ENCODE measurements at places on chromosomes 1 and 21. TPM values are rescaled to one million over a fixed set of nuclear protein-coding genes. Genes with fewer than 3 reads are reported as not detected.

DNA sequence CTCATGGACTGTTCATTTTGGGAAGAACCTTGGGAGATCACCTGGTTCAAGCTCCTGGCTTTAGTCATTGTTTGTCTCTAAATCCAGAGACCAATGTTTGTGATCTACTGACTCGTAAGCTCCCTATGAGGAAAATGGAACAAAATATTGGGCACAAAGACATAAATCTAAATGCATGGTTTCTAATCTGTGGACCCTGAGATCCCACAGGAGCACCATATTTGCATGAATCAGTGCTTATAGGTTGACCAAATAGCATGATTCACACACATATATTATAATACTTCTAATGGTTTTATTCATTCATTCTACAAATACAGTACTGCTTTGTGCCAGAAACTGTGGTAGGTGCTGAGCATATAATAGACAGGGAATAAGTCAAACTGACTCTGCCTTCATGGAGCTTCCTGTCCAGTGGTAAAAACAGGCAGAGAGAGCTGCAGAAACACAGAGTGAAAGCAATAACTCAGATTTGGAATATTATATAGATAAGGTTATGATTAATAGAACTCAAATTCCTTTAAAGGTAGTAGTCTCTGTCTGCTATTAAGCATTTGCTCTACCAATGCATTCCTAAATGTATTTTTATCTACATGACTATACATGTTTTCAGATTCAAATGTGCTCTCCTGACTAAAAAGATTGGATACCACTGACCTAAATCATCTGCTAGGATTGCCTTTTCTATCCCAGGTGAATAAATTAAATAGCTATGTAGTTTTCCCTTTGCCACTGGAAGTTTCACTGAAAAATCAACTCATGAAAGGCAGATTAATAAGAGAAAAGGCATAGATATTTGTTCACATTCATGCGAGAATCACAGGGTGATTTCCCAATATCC lies 198.6 kb upstream of the CAMK1G start:
- no peak for DNase-seq

- no peak for DNase-seq
These were observed 259.3 kb upstream of the AJAP1 start for GRCh38 chr1:4395158-4395557.

GRCh38 chr1:211731456-211732292 lies 56.3 kb upstream of the NEK2 start:
- DNase-seq, result no peak

WDR64 gene
- polyA plus RNA-seq, result 0.20 TPM

USH2A gene
- 0.42 TPM for polyA plus RNA-seq

GRCh38 chr1:178127482-178128191 lies 33.7 kb downstream of the RASAL2 start:
- no peak for DNase-seq

DNA sequence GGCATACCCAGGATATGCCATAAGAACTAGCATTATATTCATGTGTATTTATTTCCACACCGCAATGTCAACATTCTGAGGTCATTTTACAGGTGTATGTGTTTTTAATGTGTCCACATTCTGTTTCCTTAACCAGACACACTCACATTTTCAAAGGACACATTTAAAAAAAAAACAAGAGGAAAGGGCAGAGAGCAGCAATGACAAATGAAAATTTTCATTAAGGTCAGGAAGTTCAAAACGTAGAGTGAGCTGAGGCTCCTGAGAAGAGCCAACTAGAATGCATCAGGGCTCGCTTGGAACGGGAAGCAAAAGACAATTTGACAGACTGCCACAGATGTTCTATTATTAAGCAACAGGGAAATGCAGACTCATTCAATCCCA lies 4.8 kb upstream of the GNPAT start:
- DNase-seq, result no peak

GRCh38 chr21:26154753-26155152 lies 15.8 kb downstream of the APP start:
- DNase-seq, result no peak

- DNase-seq, result no peak
These were observed 317.5 kb downstream of the ASTN1 start for GRCh38 chr1:176847052-176847451.

DNA sequence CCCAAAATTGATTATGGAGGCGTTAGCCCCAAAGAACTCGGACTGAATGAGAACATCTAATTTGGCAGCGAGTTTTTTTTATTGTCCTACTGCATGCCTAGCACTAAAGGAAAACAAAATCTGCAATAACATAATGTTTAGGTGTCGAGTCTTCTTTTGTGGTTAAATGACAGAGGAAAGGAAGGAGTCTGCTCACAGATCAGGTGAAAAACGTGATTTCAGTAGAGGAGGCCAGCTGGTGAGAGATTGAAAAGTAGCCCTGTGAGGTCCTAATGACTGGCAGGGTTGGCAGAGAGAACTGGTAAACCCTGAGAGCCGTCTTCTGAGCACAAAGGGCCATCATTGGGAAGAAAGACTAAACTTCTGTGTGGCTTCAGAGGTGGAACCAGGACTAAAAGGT lies 24.2 kb downstream of the WDTC1 start:
- no peak for DNase-seq

OR2T34 gene
- polyA plus RNA-seq, result not detected

SV2A gene
- polyA plus RNA-seq, result 8.7 TPM

- no peak for DNase-seq
These were observed 23.8 kb upstream of the CPLANE2 start for GRCh38 chr1:16260814-16261213.
